Activated CD8-positive, alpha-beta memory T cell treated with anti-CD3 and anti-CD28 coated beads for 48 hours (primary cell): ENCODE measurements at places on chromosomes 7 and 10.

DNA sequence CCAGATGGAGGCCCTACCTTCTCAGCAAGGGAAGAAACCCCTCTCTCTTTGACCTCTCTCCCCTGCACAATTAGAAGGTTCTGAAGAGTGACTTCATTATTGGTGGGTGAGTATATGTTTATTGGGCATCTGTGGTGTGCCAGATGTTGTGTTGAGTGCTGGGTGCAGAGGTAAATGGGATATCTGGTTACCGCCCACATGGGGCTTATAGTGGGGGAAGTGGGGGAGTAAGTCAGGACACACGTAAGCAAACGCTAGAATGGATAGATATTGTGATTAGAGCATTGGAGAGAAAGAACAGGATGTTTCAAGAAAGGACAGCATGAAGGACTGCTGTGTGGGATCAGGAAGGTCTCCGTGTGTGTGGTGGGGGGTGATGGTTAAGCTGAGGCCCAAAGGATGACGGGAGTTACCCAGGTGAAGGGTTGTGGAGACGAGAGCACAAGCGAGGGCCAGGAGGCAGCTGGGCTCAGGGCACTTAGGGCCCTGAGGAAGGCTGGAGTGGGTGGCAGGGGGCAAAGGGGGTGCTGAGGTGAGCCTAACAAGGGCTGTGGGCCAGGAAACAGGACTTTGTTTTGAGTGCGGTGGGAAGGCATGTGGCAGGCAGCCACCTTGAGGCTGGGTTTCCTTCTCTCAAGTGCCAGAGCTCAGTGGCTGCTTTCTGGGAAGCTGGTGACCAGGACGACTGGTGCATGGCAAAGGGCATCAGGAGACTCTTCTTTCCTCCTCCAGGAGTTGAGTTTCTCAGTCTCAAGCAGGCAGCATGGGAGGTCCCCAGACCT is 299.9 kb downstream of the RPS24 start:
- no peak for DNase-seq

DNA sequence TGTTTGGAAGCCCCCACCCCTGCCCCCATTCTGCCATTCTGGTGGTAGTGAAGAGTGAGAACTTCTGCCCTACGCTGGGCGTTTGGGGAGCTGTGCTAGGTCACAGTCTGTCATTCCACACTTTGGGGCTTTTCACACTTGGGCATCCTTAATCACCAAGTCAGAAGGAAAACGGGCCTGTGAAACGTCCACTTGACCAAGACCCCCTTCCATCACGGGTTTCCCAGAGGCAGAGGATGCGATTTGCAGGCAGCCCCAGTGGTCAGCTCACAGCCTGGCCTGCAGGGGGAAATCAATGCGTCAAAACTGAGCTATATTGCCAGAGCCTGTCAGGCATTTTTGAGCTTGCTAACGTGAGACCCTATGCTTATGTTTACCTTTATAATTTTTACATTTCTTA is 663.3 kb upstream of the MGMT start:
- DNase-seq: no peak

DNA sequence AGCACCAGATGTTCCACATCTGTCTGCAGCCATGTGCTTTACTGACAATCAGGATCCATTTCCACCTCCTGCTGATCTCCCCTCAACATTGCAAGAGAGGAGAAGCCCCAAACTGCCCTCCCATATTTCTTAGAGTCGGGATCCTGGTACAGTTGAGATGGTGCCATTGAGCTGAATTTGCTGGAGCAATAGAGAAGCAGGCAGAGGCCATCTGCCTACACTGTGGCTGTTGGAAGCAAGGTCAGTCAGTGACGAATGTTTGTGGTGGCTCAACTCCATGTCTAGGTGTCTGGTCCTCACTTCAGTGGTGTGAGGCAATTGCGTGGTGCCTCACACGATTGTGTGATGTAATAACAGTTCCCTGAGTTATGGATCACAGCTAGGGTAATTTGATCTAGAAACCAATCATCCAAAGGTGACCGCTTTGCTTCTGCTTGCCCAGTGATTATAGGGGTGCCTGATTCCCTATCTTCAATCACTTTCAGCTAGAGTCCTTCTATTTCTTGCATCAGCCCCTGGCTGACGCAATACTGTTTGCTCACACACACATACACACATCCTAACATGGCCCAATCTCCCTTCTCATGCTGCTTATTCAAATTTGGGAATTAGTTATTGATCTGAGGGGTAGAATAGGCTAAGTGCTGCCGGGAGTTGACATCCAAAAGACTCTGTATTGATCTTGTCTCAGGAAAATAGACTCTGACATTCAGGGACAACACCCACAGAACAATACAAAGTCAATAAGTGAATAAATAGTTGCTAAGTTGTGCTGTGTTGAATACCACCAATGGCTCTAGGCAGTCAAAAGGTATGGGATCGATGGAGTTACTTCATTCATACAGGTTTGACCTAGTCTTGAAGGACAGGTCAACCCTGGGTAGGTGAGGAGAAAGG is 46.1 kb upstream of the SLC35B4 start:
- no peak for DNase-seq

GRCh38 chr7:51680594-51681399 is 364.2 kb upstream of the COBL start:
- no peak for DNase-seq

- DNase-seq: no peak
Observed at GRCh38 chr10:102644646-102645387, 538 bp downstream of the TRIM8 start.

DNA sequence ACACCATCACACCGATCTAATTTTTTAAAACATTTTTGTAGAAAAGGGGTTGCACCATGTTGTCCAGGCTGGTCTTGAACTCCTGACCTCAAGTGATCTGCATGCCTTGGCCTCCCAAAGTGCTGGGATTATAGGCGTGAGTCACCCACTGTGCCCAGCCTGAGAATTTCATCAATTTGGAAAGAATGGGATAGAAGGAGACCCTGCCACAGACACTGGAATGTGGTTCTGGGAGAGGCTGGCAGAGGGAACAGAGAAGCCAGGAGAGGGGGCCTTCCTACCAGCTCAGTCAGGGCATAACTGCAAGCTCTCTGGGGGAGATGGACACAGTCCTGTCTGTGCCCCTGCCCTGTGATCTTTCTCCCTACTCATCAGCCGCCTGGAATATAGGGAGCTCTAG is 42.1 kb upstream of the MKRN1 start:
- DNase-seq: no peak

DNA sequence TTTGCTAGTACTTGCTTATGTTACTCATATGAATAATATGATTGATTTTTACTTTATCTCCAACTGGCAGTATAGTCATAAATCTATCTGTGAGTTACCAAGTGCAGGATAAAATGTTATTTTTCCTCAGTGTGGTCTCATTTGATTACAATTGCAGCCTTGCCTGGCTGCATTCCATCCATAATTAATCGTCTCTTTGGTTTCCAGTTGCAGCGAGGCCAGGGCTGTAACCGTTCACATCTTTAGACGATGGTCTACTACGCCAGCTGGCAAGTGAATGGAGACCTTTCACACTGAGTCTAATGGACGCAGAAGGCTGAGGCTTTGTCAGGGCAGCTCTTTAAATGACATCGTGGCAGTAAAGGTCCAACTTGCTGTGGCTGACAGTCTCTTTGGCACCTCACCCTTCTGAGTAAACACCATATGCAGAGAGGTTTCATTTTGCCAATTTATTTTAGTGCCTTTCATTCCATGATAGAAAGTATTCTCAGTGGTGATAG is 84.0 kb downstream of the ARL4A start:
- DNase-seq: no peak

DNA sequence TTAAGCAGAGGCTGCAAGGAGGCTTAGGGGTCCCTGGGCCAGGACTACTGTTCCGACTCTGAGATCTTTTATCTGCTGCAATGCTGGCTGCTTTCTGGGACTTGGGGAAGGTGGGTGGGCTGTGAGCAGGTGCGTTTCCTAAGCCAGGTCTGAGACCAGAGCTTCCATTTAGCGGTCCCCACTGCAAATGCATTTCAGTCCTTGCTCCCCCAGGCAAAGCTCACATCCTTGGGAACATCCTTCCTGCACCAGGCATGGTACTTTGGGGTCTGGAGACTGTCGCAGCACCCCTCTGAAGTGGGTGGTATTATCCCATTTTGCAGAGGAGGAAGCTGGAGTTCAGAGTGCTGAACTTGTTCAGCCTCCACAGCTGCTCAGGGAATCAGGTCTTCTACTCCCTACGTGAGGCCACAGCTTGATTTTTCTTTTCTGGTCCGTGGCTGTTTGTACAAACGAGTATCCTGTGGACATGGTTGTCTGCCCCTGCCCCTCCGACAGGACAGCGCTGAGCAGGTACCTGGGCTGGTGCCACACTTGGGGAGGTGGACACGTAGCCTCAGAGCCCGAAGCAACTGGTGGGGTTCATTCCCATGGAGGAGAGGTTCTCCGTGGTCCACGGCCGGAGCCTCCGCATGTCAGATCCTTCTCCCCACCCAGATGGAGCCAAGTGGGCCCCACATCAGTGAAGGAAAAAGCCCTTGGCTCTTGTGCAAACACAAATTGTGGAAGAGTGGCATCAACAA is 20.0 kb downstream of the ZMIZ1 start:
- no peak for DNase-seq

GRCh38 chr10:17965649-17966235 is 14.0 kb downstream of the SLC39A12 start:
- DNase-seq: no peak

- no peak for DNase-seq
Observed at GRCh38 chr7:21844742-21845141, 101.0 kb downstream of the CDCA7L start.

GRCh38 chr7:151844071-151844824 is 32.7 kb downstream of the PRKAG2 start:
- DNase-seq: no peak

- DNase-seq: no peak
Observed at GRCh38 chr10:31687663-31688482, 240.8 kb downstream of the ARHGAP12 start.
